ENCODE measurements at places on chromosomes 16 and 17. TPM values are rescaled to one million over a fixed set of nuclear protein-coding genes. Genes with fewer than 3 reads are reported as not detected.

The HS3ST3A1 gene
- total RNA-seq = not detected

The YBX2 gene
- total RNA-seq = 0.07 TPM

The RAB11FIP4 gene
- total RNA-seq = 0.07 TPM

The CTF1 gene
- total RNA-seq = 0.21 TPM

The CLEC10A gene
- total RNA-seq = 0.14 TPM

The MEFV gene
- not detected for total RNA-seq

The QPRT gene
- total RNA-seq = 0.13 TPM

The OR1A1 gene
- total RNA-seq = not detected
